ENCODE measurements at places on chromosomes 2 and 18.
A peak's percentile ranks its signal among the peaks of the same experiment; 100 is the strongest.

DNA sequence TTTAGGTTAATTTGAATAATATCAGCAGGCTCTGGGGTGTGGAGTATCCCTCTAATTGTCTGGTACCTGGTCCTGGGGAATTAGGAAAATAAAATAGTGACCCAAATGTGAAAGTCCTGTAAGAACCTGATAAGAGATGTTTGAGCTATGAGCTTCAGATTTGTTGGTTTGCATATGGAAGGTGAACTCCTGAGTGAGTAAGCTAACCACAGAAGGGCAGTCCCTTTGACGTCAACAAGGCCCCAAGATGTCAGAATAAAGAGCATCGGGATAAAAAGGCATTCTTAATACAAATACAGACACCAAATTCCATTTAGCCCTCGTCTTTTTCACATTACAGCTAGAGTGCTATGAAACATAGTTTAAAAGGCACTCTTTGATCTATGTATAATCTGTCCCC, 1366.3 kb upstream of the TMEFF2 start:
- DNase-seq = no peak

- DNase-seq = peak; percentile 20
Observed at GRCh38 chr2:122635686-122636085, 880.2 kb downstream of the TSN start.

- DNase-seq = no peak
Observed at GRCh38 chr2:57869758-57870344, 176.8 kb upstream of the VRK2 start.

DNA sequence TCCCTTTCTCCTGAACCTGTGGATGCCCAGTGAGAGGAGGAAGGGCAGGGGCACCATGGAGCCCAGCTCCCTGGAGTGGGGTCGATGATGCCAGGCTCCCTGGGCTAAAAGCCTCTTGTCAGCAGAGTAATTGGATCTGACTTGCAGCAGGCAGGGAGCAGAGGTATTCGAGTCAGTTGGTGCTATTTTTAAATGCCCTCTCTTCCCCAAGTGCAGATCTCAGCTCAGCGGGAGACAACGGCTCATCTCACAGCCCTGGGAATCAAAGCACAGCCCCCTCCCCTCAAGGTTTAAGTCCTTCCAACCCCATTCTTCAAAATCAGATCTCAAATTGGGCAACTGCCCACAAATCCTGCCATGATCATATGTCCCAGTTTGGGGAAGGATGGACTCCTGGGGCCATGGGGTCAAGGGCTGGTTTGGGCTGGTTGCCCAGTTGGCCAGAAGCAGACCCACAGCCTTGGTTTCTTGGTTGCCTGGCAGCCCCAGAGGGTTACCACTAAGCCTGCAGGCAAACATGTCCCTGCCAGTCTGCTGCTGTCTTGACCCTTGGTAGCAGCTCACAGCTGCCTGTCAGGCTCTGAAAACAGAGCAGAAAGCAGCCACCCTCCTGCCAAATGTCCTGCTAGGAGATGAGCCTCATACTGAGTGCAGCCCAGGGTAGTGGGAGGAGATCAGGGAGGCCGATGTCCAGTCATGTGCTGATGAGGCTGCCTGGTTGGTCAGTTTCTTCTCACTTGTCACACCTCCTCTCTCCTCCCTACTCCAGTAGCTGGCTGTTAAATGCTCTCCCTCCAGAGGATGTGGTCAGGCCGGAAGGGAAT, 244.9 kb downstream of the LOXHD1 start:
- DNase-seq = no peak

DNA sequence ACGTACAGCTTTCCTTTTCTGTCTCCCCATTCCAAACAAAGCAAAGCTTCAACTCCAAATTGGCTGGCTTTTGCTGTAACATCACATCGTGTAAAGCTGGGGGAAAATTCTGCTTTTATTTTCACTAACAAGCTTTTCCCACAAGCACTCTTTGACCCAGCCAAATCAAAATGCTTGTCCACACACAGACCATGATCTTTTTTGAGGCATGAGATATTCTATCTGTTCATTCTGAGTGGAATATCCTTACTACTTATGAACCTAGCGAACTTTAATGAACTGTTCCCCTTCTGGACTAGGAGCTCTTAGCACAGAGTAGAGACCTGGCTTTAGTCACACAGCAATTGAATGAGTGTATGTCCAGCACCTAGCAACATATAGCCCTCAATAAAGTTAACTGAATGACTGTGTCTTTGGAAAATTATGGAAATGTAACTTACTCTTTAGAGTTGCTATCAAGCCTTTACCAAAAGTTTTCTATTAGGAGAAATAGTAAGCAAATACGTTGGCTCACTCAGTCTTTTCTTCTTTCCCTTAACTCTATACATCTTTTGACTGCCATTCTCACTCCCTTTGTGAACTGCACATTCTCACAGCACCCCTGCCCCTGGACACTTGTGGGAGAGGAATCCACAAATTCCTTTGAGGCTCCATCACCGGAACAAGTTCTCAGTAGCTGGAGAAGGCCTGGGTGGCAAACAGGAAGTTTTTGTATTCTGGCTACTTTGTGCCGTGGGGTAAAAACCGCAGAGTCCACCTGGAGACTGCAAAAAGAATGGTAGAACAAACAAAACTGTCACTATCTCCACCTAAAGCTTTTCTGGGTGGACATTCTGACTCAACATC, 1.3 kb upstream of the UBE2E3 start:
- DNase-seq = no peak

- DNase-seq = no peak
Observed at GRCh38 chr18:50726960-50727589, 92.7 kb downstream of the MRO start.

GRCh38 chr2:238684362-238685326, 163.2 kb upstream of the TWIST2 start:
- no peak for DNase-seq

DNA sequence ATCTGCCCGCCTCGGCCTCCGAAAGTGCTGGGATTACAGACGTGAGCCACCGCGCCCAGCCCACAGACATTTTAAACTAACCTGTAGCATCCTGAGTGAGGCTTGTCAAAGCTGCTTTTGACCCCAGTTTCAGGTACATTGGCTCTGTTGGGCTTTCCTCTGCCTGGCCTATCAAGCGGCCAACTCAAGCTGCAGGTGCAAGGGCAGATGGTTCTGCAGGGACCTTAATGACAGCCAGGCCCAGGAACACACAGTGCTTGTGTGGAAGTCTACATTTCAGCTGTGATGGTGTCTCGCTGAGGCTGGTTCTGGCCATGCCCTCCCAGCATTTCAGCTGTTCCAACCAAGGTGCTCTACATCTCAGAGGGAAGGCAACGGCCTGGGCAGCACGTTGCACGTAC, 18.4 kb downstream of the INPP4A start:
- no peak for DNase-seq

DNA sequence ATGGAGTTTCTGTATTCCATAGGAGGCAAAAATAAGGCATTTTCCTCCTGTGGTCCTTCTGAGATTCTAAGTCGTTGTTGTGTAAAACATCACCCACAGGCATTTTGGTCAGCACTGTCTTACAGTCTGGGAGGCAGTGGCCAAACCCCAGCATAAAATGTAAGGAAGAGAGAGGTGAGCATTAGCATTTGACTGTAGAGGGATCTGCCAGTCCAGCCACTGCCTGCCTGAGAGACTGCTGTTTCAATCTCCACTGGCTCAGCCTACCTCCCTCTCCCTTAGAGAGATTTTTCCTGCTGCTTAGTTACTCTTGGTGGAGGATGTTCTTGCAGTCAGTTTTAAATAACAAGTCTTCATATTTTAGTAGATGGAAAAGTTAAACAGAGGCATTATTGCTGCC, 77.0 kb downstream of the ARHGEF33 start:
- DNase-seq = no peak

Measured in Jurkat, Clone E6-1 (cell line).